ENCODE measurements at places on chromosomes 1 and 21.

GRCh38 chr1:6785728-6786505 is 663 bp downstream of the CAMTA1 start:
- no peak for DNase-seq

DNA sequence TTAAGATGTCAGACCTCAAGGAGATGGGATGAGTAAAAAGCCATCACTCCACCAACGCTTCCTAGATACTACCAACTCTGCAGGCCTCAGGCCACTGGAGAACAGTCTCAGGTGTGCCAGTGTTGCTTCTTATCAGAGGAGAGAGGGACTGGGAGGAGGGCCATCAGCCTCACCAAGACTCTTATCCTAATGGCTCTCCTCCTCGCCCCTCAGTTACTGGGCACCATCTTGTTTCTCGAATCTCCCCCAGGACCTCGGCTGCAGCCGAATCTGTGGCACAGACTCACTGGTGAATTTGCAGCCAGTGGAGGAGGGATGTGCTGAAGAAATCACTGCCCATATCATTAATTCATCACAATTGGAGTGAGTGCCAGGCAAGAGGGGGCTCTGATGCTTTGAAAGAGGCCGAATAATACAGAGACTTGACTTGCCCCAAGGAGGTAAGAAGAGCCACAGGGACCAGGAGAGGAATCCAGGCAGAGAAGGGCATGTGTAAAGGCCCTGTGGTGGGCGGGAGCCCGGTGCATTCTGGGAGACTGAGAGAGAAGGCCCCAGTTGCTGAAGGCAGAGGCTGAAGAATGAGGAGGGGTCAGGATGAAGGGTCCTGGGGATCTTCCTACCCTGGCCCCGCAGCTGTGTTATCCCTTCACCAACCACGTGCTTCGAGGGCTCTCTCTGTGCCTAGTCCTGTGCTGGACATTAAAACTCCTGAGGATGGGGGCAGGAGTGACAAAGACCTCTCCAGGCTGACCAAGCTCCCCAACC is 129.8 kb downstream of the PTPRU start:
- no peak for DNase-seq

- no peak for DNase-seq
Measured at GRCh38 chr21:15804247-15805005, 74.6 kb downstream of the USP25 start.

- DNase-seq: no peak
Measured at GRCh38 chr1:26287033-26287711, 7.3 kb downstream of the SH3BGRL3 start.

DNA sequence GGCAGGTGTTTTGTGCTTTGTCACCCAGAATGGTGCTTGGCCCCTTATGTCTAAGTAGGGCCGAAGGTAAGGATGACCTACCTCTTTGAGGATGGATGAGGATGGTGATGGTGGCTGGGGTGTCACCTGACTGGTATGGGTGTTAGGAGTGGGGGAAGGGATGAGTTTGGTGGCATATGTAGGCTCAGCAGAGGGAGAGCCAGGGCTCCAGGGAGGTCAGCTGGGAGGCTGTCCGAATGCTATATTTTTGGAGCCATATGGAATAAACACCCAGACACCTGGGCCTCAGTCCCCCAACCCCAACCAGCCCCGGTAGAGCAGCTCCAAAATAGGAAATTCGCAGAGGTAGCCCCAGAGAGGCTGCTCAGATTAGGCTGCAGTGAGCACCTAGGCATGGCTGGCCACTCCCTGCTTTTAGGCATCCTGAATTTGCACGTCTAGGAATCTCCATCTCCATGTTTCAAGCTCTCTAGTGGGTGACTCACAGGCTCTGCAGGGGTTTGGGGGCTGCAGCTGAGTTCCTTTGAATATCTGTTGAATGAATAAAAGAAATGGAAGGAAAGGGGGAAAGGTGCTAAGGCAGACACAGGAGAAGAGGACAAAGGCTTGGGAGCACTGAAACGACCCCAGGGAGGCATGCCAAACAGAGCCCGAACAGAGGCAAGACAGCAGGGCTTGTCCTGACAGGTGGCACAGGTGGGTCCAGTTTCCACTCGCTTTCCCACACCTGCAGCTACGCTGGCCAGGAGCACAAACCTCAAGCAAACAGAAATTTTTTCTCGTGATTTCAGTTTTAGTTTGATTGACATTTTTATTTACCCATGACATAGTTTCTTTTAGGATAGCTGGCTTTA is 135.3 kb upstream of the EDN2 start:
- DNase-seq: no peak
